LHCN-M2 (cell line): ENCODE measurements at places on chromosomes 6 and 20. TPM values are rescaled to one million over a fixed set of nuclear protein-coding genes. Genes with fewer than 3 reads are reported as not detected.

The VSTM2L gene
- total RNA-seq, result 35.2 and 47.3 TPM in 2 replicates

The POLR1H gene
- total RNA-seq, result 17.6 and 20.0 TPM in 2 replicates

The OTOR gene
- total RNA-seq, result not detected in 2 replicates

The FILIP1 gene
- under 0.01 TPM in 1 of 2 replicates, not detected in the other for total RNA-seq

The HLA-DRB5 gene
- total RNA-seq, result 0.11 and 0.13 TPM in 2 replicates

The CPNE5 gene
- not detected in 2 replicates for total RNA-seq

The METTL24 gene
- not detected in 2 replicates for total RNA-seq

The ADA gene
- 4.1 and 4.2 TPM in 2 replicates for total RNA-seq

The OR12D3 gene
- not detected in 2 replicates for total RNA-seq

The RAET1L gene
- not detected in 2 replicates for total RNA-seq

GRCh38 chr6:34585512-34586061 is 29.5 kb upstream of the SPDEF start:
- peak; percentile 32 for DNase-seq

- no peak for DNase-seq
Measured at GRCh38 chr6:6681075-6681849, 92.7 kb downstream of the LY86 start.

DNA sequence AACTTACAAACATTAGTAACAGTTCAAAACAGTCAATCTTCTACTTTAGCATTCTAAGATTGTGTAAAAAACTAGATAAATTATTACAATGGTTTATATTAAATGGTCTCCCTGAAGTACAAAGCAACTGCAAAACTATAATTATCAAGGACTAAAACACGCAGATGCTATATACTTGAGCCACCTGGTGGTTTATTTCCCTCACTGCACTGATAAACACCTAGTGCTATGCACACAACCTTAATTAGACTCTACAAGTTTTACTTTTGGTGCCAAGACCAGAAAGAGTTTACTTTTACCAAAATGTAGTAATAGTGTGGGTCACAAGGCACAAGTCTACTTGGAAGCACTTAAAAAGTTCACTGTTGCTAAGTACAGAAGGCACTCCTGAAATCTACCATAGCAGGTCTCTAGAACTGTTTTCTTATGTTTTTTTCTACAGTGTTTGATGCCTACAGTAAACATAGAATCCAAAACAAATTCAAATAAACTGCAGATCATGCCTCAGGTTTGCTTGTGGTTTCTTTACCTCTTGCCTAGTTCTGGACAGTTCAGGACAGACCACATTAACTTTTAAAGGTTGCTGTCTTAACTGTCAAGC is 49.2 kb downstream of the GMDS start:
- peak; percentile 45 for DNase-seq

GRCh38 chr6:137341681-137342195 is 122.6 kb upstream of the IFNGR1 start:
- peak; percentile 49 for DNase-seq

- no peak for DNase-seq
Measured at GRCh38 chr20:43188234-43188653, 1.5 kb downstream of the PTPRT start.

DNA sequence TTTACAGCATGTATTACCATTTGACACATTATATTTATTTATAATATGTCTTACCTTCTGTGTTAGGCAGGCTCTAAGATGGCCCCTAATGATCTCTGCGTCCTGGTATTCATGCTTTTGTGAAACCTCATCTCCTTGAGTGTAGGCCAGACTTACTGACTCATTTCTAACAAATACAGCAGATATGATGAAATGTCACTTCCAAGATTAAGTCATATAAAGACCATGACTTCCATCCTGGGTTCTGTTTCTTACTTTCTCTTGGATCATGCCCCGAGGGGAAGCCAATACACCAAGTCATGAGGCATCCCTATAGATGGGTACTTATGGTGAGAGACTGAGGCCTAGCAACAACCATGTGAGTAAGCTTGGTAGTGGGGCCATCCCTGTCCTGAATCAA is 30.2 kb downstream of the ZHX3 start:
- DNase-seq, result peak; percentile 82

- no peak for DNase-seq
Measured at GRCh38 chr6:41638935-41639808, 904 bp downstream of the MDFI start.

- DNase-seq, result no peak
Measured at GRCh38 chr6:586553-586952, 70.3 kb downstream of the HUS1B start.

- peak; percentile 94 for DNase-seq
Measured at GRCh38 chr6:7172649-7173048, 64.9 kb downstream of the RREB1 start.

- DNase-seq, result no peak
Measured at GRCh38 chr20:37075932-37076685, 19.7 kb downstream of the RBL1 start.

GRCh38 chr6:28838634-28839442 is 84.9 kb downstream of the TRIM27 start:
- DNase-seq, result peak; percentile 79

- peak; percentile 87 for DNase-seq
Measured at GRCh38 chr6:30721198-30722024, 1.3 kb downstream of the TUBB start.

DNA sequence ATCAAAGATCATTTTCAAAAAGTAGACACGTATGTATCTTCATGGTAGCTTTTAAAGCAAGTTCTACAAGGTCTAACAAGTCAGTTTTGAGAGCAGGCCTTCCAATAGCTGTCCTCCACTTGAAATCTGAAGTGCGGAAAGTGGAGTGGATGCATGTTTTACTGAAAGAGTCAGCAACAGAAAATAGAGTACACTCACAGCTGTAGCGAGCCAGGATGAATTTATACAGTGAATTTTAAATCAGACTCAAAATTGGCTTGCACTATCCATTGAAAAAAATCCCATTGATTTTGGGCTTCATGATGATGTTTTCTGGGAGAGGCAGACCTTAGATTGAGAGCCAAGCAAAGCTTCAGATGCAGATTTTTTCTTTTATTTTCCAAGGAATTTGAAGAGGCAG is 80.6 kb downstream of the GJA10 start:
- DNase-seq, result no peak

GRCh38 chr6:112511441-112511840 is 164.3 kb downstream of the RFPL4B start:
- no peak for DNase-seq

DNA sequence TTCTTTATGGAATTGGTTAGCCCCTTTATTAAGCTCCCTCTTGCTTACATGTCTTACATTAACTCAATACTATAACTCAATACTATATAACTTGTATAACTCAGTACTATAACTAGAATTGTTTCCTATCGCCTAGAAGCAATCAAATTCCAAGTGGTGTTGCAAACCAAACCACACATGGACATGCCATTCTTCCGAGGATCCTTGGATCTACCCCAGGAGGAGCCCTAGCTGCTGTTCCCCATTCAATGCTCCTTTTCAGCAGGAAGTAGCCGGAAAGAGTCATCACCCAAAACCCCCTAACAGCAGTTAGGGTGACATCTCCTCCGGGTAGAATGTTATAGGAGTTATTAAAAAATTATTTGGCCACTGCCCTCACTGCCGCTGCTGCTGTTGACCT is 40.5 kb downstream of the PLN start:
- no peak for DNase-seq

GRCh38 chr6:131112249-131112648 is 23.0 kb upstream of the AKAP7 start:
- no peak for DNase-seq

GRCh38 chr6:3867641-3868502 is 18.7 kb downstream of the FAM50B start:
- no peak for DNase-seq

DNA sequence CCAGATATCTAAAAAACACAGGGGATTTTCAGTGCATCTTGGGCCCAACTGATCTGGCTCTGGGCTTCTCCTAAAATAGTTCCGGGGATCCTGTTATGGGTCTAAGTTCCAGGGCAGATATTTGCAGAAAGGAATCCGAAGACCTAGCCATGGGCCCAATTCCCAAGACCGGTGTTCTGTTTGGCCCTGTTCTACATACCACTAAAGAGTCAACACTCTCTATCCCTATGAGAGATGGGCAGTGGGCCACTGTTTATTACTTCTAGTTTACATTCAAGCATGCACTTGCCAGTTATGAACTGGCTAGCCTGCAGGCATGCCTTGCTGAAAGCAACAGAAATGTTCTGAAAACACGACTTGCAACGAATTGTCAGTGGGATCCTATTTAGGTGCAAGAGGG is 87.4 kb upstream of the PLCB4 start:
- no peak for DNase-seq

DNA sequence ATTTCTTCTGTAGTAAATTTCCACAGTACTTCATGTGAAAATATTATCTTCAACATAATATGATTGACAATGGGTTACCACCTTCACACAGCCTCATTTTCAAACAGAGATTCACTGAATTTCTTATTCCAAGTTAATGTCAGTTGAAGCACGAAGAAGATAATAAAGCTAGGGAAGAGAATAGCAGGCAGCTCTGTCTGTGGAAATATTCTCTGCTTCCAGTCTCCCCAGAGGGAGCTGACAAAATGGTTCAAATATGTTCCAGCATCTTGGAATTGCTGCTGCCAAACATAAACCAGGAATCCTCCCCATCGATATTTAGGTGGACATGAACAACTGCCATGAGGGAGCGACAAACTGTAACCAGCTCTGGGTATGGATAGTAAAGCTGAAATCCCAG is 224.8 kb downstream of the GJA1 start:
- DNase-seq, result no peak

GRCh38 chr6:37365791-37366190 is 12.0 kb downstream of the RNF8 start:
- DNase-seq, result peak; percentile 24

- DNase-seq, result no peak
Measured at GRCh38 chr6:14246876-14247275, 129.3 kb downstream of the CD83 start.

GRCh38 chr20:59600472-59600871 is 3.9 kb upstream of the PHACTR3 start:
- no peak for DNase-seq

DNA sequence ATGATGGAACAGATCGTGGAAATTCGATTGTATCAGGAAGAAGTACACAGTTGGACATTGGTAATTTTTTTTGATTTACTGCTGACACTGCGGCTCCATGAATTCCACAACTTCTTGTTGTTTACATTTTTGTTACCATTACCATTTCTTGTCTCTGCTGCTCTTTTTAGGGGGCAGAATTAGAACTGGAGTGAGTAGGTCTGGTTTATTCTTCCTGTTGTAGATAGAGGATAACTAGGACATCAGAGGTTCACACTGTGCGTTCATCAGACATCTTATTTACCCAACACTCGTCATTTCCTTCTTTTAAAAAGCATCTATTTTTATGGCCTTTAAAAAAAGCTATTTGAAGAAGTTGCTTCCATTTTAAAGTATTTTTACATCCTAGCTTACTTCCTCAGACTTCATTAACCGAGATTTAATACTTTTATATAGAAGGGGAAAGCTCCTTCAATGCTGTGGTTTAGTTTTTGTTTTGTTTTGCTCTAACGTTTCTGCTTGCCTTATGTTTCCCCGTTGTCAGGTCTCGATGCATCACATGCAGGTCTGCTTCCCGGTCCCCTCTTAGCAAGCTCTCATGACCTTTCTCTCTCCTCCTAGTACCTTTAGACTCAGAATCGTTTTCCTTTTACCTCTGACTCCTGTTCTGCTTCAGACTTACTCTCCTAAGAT is 139.1 kb downstream of the ARID1B start:
- no peak for DNase-seq
